Natural killer cell (primary cell): ENCODE measurements at places on chromosomes 5 and 9. TPM values are rescaled to one million over a fixed set of nuclear protein-coding genes. Genes with fewer than 3 reads are reported as not detected.

The ACTBL2 gene
- not detected for total RNA-seq

The ARL14EPL gene
- not detected for total RNA-seq

DNA sequence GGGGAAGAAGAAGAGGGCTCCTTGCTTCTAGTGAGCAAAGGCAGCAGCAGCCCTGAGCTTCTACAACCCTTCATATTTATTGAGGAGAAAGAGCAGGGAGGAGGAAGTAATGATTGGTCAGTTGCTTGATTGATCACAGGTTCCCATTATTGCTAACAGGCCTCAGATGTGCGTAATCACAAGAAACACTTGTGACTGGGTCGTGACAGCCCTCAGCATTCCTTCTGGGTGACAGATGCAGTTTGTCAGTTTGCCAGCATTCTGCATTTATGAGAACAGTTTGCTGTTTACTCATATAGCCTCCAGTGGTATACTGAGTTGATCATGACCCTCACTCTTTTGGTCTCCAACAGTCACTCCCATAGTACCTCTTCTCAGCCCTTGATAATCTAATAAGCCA is 111.5 kb upstream of the TNC start:
- DNase-seq: no peak

- no peak for DNase-seq
These were observed 111.8 kb downstream of the CEMIP2 start for GRCh38 chr9:71656496-71656895.

GRCh38 chr9:113454914-113455761 is 8.4 kb upstream of the RGS3 start:
- DNase-seq: no peak

GRCh38 chr9:32665101-32665500 is 29.6 kb upstream of the TAF1L start:
- DNase-seq: no peak
